Activated CD8-positive, alpha-beta memory T cell treated with anti-CD3 and anti-CD28 coated beads for 4 hours (primary cell): ENCODE measurements at places on chromosomes 2 and 18.

DNA sequence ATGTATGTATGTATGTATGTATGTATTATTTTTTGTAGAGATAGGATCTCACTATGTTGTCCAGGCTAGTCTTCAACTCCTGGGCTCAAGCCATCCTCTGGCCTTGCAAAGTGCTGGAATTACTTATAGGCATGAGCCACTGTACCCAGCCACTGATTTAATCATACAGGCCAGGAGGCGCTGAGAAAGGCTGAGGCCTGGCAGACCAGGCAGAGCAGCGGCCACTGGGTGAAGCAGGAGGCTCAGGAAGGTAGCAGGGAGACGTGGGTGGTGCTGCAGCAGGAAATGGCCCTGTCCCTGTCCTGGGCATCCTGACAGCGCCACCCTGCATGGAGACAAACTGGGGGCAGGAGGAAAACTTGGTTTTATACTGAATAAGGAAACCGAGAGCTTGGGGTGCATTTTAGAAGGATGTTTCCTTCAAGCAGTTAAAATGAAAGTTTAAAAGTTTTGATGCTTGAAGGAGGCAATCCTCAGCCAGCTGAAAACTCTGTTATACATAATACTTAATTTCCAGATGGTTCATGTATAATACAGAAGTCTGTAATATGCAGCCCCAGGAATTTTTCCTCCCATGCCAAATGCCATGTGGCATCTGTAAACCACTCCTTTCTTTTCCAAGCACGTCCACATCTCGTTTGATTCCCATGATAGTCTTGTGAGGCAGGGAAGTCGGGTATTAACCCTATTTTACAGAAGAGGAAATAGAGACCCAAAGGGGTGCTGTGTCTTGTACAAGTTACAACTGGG is 182.4 kb downstream of the CELF4 start:
- no peak for DNase-seq

- no peak for DNase-seq
Measured at GRCh38 chr2:217223222-217223930, 363.5 kb upstream of the TNP1 start.

- no peak for DNase-seq
Measured at GRCh38 chr2:25112113-25112512, 56.3 kb downstream of the POMC start.

DNA sequence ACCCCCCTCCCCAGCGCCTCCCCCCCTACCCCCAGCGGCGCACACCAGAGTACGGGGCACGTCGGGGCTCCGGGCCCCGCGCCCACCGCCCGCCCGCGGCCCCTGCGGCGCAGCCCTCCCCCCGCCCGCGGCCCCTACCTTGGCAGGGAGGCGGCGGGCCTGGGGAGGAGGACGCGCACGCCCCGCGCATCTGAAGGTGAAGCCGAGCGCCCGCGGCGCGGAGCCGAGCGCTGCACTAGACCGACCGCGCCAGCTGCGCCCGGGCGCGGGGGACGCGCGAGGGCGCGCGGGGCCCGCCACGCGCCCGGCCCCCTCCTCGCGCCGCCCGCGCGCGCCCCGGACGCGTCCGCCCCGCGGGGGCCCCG is at the start of gene ZNF516:
Gene ZNF516, minus strand, starts transcription at position 237 of the 365 bp plus-strand sequence. CDS start 52,188 bp downstream, outside the sequence.
- DNase-seq, result no peak

DNA sequence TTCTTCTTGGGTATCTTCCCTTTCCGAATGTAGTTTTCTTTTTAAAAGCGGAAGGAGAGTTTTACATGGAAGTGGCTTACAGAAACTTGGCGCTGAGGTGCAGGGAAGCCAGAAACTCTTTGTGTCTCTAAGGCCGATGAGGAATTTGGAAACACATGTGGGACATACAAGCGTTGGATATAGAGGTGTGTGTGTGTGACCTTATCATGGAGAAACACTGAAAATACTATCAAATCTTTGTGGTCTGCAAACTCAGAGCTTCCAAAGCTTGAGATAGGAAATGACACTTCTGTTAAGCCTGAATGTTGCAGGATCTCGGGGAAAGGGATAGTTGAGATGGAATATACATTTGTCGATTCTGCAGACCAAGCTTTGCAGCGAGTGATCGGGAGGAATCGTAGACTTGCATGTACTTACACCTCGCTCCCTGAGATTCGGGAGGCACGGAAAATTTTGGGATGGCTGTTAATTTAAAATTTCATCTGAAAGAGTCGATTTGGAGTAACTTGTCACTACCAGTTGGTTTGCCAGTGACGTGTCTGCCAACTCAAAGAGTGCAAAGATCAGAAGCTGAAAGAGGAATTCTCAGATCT is 1.0 kb downstream of the NAB1 start:
- DNase-seq, result no peak

DNA sequence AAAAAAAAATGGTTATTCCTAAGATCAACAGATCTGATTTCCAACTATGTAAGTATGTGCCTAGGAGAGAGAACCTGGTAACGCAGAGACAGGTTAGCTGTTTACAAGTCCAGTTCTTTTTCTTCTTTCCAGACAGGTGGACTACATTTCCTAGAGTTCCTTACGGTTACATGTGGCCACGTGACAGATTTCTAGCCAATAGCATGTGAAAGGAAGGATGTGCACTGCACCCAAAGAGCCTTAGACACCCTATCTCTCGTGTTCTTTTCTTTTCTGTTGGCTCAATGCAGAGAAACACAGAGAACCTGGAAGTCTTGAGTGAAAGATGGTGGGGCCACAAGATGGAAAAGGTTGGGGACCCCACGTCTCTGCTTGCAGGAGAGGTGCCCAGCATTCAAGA is 375.9 kb downstream of the TNS1 start:
- no peak for DNase-seq

GRCh38 chr18:45805551-45805950 is 19.9 kb upstream of the SIGLEC15 start:
- no peak for DNase-seq

GRCh38 chr2:130183512-130184373 is 1.7 kb downstream of the MZT2B start:
- no peak for DNase-seq

DNA sequence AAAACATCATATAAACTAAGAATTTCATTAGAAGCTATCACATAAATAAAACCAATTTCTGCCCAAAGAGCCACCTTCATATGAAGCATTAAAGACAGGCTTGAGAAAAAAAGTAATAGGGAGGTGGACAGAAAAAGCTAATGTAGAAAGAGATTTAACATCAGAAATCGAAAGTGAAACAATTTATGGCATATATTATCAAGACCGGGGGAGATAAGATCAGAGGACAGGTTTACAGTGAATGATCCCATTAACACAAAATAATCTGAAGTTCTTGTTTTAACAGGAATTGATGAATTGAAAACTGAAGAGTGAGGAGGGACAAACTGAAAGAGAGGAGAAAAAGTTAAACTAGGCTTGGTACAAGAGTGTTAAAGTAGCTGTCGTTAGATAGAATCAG is 786.3 kb upstream of the FSHR start:
- no peak for DNase-seq

GRCh38 chr2:231541645-231542044 is 11.4 kb upstream of the NMUR1 start:
- DNase-seq, result no peak

GRCh38 chr18:13165636-13166423 is 52.7 kb upstream of the LDLRAD4 start:
- no peak for DNase-seq

DNA sequence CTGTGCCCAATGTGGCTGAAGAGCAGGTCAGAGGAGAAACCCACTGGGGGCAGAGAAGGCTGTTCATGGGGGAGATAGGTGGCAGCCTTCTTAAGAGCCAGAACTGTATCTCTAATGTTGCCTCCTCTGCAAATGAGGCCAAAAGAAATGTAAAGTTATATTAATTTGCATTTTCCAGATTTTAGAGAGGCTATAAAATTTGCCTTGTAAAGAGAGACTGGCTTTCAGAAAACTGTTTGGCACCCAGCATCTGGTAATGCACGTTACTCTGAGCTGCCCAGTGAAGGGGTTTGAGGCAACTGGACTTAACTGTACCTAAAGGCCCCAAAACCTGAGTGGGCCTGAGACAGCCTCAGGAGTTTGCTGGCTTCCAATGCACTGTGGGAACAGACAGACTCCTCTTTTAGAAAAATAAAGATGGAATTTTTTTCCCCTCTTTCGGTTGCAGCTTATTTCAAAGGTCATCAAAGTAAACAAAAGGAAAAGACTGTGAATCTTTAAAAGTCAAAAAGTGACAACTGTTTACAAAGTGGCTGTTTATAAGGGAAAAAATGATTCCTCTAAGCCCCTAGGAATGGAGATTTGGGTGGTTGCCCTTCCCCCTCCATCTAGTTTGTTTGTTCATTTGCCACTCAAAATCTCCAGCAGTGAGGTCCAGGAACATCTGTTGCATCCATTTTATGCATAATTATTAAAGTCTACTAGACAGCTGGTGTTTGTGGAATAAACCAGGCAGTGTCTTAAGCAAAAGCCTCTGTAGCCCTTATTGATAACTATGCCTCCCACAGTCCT is 132.2 kb upstream of the ZFP36L2 start:
- no peak for DNase-seq

DNA sequence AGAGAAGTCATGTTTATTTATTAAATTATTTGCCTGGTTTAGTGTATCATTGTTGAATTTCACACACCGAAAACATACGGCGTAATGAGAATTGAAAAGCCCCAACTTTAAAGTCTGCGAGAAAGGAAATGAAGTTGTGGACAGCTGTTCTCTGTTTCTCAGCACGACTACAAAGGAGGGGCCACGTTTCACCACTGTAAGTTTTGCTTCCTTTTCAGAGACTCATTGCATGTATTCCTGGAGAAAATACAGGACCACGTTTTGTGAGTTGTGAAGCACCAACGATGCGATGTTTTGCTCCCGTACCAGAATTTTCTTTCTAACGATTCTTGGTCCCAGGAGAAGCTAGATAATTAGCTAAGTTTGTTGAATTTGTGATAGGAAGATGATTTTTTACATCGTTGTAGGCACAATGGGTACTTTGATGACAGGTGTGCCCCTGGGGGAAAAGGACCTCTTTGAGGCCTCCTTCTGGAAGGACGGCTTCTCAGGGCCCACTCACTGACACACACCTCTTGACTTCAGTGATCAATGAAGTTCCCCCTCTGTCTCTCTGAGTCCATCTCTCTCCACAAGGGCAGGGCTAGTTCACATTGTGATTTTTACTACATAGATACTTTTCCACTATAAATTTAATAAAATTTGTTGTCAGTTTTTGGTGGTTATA is 23.7 kb upstream of the ACKR3 start:
- no peak for DNase-seq

DNA sequence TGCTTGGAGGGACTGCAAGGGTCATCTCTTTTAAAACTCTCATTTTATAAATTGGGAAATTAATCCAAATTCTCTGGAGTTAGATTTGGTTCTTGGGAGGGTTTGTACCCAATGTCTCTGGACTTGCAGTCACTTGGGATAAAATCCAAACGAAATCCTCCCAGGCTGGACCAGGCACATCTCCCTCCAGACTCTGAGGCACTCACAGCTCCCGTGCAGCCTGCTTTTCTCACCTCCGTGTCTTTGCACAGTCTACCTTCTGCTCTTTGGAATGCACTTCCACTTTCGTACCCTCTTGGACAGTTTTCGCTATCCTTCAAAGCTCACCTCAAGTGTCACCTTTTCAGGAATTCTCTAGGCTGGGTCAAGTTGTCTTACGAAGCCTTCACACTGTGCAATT is 166.3 kb downstream of the MYCN start:
- DNase-seq, result no peak

GRCh38 chr2:134773335-134773734 is 54.5 kb upstream of the TMEM163 start:
- no peak for DNase-seq

DNA sequence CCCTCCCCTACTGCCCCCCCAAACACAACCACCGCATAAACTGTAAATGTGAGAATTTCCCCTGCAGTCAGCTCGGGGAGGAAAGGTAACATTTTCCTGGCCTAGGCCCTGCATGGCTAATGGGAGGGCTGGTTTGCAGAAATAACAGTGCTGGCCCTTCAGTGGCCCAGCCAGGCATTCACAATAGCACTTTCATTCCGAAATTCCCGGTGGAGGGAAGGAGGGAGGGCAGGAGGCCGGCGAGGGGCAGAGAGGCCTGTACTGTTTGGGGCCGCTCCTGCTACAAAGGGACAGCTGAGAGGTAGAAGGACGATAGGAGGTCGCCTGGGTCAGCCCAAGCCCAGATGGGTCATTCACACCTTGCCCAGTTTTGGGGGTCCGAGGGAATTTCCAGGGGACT is 11.3 kb downstream of the CYP26B1 start:
- no peak for DNase-seq

GRCh38 chr18:64742898-64743297 is 594.0 kb upstream of the LINC00305 start:
- no peak for DNase-seq

DNA sequence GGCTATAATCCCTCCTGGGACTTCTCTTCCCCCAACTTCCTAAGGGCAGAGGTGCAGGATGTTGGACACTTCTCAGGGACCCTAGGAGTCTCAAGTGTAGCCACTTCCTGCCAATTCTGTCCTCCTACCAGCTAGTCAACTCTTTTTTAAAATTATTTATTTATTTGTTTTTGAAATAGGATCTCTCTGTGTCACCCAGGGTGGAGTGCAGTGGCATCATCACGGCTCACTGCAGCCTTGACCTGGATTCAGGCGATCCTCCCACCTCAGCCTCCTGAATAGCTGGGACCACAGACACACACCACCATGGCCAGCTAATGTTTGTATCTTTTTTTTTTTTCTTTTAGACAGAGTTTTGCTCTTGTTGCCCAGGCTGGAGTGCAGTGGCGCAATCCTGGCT is 11.5 kb downstream of the SFTPB start:
- no peak for DNase-seq

DNA sequence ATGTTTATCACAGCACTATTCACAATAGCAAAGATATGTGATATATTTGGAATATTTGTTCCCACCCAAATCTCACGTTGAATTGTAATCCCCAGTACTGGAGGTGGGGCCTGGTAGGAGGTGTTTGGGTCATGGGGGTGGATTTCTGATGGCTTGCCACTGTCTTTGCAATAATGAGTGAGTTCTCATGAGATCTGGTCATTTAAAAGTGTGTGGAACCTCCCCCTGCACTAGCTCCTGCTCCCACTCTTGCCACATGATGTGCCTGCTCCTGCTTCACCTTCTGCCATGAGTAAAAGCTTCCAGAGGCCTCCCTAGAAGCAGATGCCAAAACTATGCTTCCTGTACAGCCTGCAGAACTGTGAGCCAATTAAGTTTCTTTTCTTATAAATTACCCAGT is 72.2 kb upstream of the DYNC1I2 start:
- no peak for DNase-seq

DNA sequence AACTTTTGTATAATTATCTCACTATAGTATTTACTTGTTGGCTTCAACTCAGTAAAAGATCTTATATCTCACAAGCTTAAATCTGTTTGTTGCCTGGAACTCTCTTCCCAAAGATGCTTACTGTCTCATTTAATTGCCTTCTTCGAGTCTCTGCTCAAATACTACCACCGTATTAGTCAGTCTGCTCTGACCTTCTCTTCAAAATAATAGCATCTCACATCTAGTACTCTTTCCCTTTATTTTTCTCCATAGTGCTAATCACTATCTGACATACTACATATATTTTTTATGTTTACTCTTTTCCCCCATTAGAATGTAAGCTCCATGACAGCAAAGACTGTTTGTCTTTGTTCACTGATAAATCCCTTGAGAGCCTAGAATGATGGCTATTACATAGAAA is 10.6 kb upstream of the MPP4 start:
- DNase-seq, result no peak

GRCh38 chr2:215002500-215002899 is 135.9 kb downstream of the ABCA12 start:
- DNase-seq, result no peak
